ENCODE measurements at places on chromosomes 7 and 10.

DNA sequence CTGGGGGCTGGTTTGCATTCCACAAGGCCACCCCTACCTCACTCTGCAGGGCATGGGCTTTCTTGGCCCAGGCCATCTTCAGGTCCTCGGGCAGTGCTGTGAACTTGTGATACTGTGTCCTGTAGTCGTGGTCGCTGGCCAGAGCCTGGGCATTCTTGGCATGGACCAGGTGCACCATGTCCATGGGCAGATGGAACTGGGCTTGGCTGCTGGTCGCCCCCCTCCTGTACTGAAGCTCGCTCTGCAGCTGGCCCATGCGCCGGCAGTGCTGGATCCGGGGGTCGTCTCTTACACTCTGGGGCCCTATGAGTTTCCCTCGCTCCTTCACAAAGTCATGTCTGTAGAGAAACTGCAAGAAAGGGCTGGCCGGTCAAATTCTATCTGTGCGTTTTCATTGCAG is 51.7 kb downstream of the HABP2 start:
- no peak for DNase-seq

- no peak for DNase-seq
Measured at GRCh38 chr7:158531661-158532060, 56.0 kb downstream of the PTPRN2 start.

DNA sequence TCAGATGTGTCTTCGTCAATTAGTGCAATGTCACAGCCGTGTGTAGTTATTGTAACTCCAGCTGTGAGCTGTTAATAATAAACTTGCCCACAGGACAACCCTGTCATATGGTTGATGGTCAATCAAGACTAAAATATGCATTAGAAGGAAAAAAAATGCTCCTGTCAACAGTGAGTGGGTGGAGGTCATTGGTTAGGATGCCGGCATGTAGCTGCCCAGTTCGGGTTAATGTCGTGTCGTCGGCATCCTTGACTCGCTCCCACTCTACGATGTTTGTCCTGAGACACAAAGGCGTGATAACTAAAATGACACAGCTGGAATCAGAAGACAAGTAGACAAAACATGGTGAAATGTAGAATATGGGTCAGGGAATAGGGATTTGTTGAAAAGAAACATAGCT is 442.8 kb upstream of the NPVF start:
- no peak for DNase-seq

DNA sequence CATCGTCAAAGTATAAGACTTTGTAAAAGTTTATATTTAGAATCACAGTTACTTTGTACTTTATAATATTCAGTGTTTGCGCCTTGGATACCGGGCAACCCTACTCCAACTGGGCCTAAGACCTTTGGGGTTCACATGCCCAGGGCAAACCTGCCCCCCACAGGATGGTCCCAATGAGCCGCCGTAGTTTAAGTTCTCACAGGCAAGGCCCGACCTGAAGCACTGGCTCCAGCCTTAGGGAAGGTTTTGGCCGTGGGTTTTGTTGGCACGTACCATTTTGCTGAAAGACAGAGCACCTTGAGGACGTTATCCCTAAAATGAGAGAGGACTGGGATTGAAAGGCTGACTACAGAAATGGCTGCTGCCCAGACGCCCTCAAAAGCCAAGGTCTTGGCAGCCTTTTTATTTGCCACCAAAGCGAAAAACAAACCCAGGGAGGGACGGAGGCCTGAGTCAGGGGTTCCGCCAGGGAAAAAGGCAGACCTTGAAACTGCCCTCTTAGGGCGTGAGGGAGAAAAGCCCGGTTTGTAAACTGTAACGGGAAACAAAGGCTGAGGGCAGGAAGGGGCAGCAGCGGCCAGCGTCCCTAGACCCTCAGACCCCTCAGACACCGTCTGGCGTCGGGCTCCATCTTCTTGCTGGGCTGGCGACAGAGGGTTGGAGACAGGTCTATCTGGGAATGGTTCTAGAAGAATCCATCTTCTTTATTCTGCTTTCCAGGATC is at the start of gene CCDC172:
Gene CCDC172, plus strand, starts transcription at position 222 of the 724 bp plus-strand sequence. CDS start 564 bp downstream, outside the sequence.
- DNase-seq = no peak
